ENCODE measurements at places on chromosomes 6 and 20.

- no peak for DNase-seq
These were observed 117.8 kb downstream of the SLC23A2 start for GRCh38 chr20:4883546-4883945.

- DNase-seq, result peak; percentile 85
These were observed at the start of gene ZKSCAN3 for GRCh38 chr6:28349892-28350737. Gene ZKSCAN3, plus strand, starts transcription at chr6:28349947. Its CDS starts 9,640 bp downstream, at chr6:28359587.

GRCh38 chr6:35713006-35713767 is 23.6 kb upstream of the ARMC12 start:
- DNase-seq, result no peak

DNA sequence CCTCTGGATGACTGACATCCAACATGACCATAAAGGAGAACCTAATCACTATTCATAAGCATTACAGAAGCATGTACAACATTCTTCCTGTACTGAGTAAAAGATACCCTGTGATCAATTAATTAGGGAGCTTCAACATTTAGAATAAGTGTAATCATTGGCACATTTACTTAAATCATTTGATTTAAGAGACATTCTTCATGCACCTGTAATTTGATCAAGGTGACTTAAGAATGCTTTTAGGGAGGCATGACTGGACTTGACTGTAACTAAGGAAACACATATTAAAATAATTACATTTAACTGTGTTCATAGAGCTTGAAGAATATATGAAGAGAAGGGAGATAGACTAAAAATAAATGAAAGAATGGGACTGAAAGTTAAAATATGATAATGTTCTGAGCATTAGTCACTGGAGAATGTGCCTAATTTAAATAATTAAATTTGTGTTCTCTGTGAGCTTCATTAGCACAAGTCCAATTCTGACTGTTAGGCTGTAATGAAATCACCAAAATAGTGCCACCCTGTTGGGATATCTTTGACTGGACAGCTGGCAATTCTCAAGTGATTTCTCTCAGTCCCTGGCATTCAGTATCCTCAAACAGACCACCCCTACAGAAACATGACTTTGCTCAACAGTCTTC is 295.5 kb upstream of the ADGRB3 start:
- no peak for DNase-seq

DNA sequence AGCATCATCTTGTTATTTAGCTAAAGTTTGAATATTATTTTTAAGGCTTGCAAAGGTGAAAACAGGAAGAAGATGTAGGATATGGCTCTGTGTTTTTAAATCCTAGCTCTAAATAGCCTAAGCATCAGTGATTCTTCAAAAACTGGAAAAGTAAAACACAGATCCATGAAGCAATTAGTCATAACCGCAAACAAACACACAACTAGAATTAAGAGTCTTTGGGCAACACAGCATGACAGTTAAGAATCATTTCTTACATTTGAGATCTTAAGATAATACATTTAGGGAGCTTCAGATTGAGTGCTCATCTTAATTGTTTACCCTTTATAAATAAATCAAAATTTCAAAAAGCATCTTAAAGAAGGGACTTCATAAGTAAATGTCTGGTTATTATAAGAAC is 115.8 kb upstream of the MAP7 start:
- DNase-seq, result no peak

DNA sequence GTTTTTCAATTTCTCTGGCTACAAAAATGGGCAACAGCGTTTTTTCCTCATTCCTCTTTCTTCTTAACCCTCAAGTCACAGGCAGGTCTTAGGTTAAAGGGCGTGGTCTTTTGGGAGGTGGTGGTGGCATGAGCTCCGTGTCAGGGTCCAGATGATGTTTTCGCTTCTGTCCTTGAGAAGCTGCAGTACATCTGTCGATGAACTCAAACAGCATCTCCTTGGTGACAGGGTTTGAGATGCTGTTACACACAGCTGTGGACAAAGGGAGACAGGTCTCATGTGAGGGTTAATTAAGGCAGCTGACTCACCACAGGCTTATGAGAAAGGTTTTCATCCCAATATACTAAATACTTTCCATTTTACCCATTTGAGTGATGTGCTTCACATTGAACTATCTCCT is 350.8 kb downstream of the RNGTT start:
- no peak for DNase-seq

GRCh38 chr20:46119547-46119946 is 1.4 kb downstream of the CD40 start:
- DNase-seq, result no peak

DNA sequence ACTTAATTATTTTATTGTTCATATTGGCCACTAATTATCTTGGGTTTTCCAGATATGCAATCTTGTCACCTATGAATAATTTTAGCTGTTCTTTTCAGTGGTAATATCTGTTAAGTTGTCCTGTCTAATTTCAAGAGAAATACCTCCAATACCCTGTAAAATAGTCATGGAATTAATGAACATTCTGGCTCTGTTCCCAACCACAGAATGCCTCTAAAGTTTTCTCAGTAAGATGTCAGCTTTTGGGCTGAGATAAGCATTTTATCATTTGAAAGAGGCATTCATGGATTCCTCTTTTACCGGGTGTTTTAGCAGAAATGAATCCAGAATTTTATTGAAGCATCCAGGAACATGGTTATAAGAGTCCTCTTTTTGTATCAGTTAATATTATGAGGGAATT is 109.3 kb downstream of the WDR27 start:
- no peak for DNase-seq

- no peak for DNase-seq
These were observed 88.9 kb upstream of the ATXN1 start for GRCh38 chr6:16849988-16850680.

Data from heart right ventricle (tissue), 16 donors.